NCI-H187 (cell line): ENCODE measurements at places on chromosomes 4 and X.

DNA sequence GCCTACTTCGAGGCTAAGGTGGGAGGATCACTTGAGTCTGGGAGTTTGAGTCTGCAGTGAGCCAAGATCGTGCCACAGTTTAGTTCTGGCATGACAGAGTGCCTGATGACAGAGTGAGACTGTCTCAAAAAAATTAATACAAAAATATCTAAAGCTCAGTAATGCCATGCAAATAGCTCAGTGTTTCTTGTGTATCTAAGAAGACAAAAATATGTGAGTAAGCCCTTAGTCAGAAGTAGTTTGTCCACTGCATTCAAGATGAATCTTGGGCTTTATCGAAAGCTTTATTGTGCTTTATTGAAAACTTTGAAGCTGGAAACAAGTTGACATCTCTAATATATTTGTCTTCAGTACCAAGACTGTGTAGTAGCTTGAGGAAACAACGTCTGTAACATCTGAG is 115.9 kb downstream of the GPAT3 start:
- no peak for DNase-seq

DNA sequence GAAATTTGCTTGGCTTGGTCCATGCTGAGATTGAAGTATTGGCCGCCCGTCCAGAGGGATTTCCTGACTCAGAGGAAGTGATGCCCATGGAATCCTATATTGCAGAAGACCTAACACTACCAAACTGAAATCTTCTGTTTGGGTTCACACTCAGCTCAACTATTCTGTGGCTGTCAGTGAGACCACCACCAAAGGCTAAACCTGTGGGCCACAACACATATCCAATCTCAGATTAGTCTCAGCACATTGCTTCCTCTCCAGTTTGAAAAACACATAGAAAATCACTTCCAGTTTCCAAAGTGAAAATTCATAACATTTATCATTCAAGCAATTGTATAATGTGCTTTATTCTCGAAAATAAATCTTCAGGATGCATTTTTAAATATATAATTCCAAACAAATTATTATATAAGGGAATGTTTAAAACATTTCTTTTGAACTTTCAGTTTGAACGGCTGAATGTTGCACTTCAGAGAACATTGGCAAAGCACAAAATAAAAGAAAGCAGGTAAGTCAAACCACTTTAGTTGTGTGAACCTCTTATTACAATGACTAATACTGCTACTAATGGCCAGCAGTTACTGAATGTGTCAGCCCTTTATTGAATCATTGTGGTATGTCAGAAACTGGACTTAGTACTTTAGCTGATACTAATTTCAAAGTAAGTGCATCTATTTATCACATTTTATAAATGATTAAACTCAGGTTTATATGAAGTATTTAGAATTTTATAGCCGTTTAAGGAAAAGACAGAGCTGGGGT is 37.0 kb downstream of the GUCY1A1 start:
- no peak for DNase-seq

- no peak for DNase-seq
Measured at GRCh38 chr4:3082925-3083515, 8.5 kb downstream of the HTT start.

GRCh38 chr4:150974750-150975149 is 40.3 kb downstream of the LRBA start:
- DNase-seq = no peak

- no peak for DNase-seq
Measured at GRCh38 chr4:177482367-177482766, 40.1 kb upstream of the AGA start.

- peak; percentile 8 for DNase-seq
Measured at GRCh38 chr4:60805500-60806313, 394.4 kb upstream of the ADGRL3 start.

DNA sequence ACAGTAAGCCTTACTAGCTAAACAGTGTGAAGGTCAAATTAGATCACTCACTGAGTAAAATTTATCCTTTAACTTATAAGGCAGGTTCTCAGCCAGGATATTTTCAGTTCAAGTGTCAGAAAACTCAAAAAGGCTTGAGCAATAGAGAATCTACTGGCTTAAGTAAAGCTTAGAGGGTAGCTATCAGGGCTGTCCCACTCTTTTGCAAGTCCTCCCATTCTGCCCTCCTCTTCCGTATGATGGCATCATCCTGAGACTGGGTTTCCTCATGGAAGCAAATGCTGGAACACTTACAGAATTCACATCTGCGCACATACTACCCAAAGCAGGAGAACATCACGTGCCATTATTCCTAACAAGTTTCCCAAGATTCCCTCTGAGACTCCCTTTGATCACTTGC is 55.0 kb downstream of the FBXL5 start:
- no peak for DNase-seq

DNA sequence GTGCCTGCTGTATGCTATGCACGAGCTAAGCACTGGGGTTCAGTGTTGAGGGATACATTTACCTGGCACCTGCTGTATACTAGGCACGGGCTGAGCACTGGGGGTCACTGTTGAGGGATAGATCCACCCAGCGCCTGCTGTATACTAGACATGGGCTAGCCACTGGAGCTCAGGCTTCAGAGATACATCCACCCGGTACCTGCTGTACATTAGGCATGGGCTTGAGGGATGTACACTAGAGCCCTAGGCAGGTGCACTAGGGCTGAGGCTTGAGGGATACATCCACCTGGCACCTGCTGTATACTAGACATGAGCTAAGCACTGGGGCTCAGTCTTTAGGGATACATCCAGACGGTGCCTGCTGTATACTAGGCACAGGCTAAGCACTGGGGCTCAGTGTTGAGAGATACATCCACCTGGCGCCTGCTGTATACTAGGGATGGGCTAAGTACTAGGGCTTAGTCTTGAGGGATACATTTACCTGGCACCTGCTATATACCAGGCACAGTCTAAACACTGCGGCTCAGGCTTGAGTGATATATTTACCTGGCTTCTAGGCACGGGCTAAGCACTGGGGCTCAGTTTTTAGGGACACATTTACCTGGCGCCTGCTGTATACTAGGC is 92.7 kb downstream of the ADRA2C start:
- no peak for DNase-seq

DNA sequence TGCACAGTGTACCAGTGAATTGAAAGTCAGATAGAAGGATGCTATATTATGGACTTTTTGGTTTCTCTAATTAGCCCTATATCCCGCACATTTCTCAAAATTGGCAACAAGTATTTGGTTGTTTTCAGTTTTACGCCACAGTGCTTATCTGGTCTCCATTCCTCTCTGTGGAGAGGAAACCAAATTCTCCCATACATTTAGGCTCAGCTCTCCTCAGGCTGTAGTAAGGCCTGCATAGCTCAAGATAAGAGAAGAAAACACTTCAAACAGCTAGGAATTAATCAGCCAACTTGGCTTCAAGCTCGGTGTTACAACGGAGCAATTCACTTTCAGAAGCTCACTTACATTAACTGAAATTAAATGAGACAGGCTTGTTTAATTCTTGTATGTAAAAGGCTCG is 263.2 kb downstream of the PDHA2 start:
- no peak for DNase-seq

GRCh38 chr4:25861280-25861950 is 1.4 kb downstream of the SEL1L3 start:
- DNase-seq = no peak

DNA sequence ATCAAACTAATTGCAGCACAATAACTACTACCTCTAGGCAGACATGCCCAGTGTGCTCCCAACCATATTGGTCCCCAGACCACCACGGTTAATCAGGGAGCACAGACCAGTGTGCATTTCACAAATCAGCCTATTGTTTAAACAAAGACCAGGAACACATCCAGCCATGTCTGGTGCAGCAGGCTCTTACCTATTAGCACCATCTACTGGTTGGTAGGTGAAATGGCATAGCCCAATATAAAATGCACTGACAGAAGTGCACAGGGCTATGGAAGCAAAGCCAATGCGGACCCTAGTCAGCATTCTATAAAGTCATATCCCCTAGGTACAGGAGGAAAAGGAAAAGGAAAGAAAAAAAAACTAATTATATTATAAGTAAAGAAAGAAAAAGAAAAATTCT is 15.5 kb upstream of the CYLC1 start:
- no peak for DNase-seq

GRCh38 chrX:16985286-16985685 is 38.8 kb downstream of the REPS2 start:
- DNase-seq = no peak

GRCh38 chr4:30543057-30543456 is 177.1 kb upstream of the PCDH7 start:
- no peak for DNase-seq

- DNase-seq = no peak
Measured at GRCh38 chrX:50036426-50036825, 114.0 kb downstream of the CLCN5 start.

GRCh38 chrX:106203315-106203714 is 35.2 kb downstream of the PWWP3B start:
- DNase-seq = no peak

DNA sequence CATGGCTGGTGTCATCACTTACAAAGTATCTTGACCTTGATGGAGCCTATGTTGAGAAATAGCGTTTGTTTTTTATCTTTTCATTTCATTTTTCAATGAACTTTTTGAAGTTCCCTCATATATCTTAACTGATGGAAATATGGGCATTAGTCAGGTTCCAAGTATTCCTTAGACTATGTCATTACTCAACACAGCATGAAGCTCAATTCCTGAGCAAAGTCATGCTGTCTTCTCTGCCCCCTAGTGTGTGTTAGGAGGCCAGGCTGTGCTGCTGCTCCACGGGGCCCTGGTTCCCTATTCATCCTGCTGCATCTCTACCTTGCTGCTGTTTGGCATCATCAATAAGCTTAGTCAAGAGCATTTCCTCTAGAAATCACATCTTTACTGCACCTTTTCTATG is 40.9 kb downstream of the GPR143 start:
- no peak for DNase-seq

DNA sequence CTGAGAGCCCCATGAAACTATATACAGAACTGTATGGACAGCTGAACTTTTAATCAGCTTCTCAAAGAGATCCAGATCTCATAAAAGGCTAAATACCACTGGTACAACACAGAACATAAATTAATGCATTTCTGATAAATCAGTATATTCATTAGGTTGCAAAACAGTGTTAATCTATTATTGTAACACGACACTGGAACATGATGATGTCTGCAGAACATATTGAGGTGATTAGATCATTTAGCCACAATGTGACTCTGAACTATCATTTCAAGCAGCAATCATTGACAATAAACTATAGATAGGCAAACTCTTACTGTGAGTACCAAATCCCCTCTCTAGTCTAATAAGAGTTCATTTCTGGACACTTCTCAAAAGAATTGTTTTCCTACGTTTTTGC is 50.3 kb downstream of the GASK1B start:
- DNase-seq = no peak

- no peak for DNase-seq
Measured at GRCh38 chrX:56232221-56233082, at the start of gene KLF8. Gene KLF8, plus strand, starts transcription at chrX:56232356. Its CDS starts 979 bp downstream, at chrX:56233335.

- no peak for DNase-seq
Measured at GRCh38 chr4:25081866-25082471, 51.2 kb upstream of the LGI2 start.

GRCh38 chr4:89101256-89102161 is 9.8 kb upstream of the TIGD2 start:
- DNase-seq = no peak

- no peak for DNase-seq
Measured at GRCh38 chr4:16227462-16227868, 1.2 kb upstream of the TAPT1 start.

DNA sequence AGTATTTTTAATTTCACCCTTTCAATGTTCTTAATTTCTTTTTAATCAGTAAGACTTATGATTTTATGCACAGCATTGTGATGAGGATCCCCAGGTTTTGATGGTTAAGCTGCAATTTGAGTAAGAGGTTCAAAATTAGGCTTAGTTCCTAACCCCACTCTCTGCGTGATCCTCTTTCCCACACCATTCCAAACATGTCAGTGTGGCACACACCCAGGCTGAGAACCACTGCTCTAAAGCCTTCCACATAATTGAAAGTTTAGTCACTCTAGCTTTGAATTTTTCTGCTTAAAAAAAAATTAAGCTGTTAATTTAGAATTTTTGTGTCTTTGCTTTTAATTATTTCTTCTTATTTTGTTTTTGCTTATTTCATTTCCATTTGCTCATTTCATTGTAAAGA is 68.8 kb upstream of the SLC7A11 start:
- no peak for DNase-seq

- no peak for DNase-seq
Measured at GRCh38 chrX:104172121-104172520, 5.9 kb downstream of the FAM199X start.

- no peak for DNase-seq
Measured at GRCh38 chr4:41969671-41970070, 11.9 kb upstream of the DCAF4L1 start.

GRCh38 chr4:1517592-1518411 is 111.6 kb upstream of the NKX1-1 start:
- no peak for DNase-seq

GRCh38 chr4:24477919-24478318 is 106.4 kb downstream of the DHX15 start:
- no peak for DNase-seq

DNA sequence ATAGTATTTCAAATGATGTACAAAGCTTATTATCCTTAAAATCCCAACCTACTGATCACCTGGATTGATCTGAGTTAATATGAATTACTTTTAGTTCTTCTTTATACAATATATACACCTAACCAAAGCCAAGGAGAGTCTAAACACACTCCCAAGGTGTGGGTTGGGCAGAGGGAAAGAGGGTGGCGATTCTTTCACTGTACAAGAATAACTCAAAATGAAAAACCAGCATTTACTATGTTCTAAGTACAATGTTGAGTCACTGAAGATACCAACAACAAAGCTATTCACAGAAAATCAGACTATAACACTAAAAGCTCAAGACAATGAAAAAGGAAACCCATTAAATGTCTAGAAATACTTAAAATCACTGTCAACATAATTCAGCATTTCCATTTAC is 46.6 kb downstream of the ANKRD17 start:
- no peak for DNase-seq

DNA sequence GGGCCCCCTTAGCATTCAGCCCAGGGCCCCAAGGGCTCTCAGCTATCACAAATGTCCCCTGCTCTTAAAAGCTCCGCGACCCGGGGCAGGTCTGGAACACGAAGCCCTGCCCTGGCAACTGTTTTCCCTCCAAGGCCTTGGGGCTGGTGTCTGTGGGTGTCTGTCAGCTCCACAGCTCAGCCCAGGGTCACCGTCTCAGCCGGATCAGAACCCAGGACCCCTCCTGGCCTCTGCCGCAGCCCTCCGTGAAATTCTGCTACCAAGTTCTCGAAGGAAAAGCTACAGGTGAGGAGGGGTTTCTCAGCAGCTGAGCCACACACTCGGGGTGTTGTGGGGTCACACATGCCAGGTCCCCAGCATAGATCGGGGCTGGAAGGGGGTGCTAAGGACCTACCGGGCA is 61.2 kb downstream of the ACOX3 start:
- DNase-seq = no peak

DNA sequence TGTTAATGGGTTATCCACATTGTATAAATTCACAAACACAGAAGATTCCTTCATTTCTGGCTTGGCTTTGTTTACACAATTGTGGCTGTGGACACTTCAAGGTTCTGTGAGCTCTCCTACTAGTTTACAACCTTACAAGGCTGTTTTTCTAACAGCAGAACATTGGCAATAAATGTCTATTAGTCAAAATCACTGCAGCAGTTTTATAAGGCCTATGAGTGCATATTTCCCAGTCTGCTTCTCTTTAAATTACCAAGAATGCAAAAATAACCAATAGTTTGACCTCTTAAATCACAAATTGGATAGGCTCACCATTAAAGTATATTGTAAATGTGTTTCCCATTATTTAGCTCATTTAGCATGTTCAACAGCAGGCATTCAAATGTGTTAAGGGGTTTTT is 239.2 kb downstream of the DKK2 start:
- DNase-seq = no peak
